ENCODE measurements at places on chromosomes 4 and X.

GRCh38 chr4:92346289-92346688, 42.5 kb downstream of the GRID2 start:
- no peak for DNase-seq

- DNase-seq, result no peak
These were observed 82.8 kb downstream of the PDGFC start for GRCh38 chr4:156888762-156889161.

DNA sequence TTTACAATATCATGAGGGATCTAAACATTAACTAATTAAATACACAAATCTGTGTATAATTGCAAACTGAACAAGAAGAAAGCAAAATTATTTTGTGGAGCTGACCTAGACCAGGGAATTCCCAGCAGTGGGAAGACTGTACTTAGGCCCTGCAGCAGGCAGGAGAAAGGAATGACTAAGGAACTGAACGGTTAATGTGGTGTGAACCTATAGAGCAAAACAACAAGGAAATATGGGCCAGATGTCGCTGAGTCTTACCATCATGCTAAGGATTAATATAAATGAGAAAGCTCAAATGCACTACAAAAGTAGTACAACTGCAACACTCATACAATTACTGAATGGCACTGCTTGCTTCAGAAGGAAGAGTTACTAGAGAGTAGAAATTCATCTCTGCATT, 120.3 kb upstream of the ATXN3L start:
- DNase-seq, result no peak

DNA sequence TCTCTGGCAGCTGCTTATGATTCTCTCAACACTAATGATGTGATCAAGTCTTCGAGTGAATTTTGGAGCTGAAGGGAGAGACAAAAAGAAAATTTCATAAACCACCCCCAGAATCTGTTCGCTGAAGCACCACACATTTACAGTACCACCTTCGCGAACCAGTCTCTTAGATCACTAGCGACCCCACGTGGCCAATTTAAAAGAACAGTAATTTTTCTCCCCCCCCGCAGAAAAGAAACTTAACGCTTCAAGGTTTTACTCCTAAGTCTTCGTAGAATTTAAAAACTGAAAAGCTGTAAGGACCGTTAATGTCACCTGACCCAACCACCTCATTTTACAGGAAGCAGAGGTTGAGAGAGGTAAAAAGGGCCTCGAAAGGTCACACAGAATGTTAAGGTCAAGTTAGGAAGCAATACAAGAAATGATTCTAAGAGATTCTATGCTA, 187.5 kb downstream of the QDPR start:
- no peak for DNase-seq

DNA sequence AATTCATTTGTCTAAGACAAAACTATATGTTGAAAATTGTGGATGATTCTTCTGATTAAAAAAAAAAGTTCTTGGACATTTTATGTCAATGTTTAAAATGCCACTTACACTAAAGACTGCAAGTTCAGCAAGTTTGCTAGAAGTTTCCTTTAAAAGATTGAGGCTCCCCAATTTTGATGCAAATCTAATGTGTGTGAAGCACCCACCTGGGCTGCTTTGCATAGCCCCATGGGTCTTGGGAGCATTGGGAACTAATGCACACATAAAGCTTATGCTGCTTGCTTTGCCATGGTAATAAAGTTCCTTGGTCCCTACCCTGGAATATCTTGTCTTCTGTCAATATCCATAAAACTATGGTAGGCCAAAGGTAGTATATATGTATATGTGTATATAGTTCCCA, 725.9 kb upstream of the GRID2 start:
- DNase-seq, result no peak

DNA sequence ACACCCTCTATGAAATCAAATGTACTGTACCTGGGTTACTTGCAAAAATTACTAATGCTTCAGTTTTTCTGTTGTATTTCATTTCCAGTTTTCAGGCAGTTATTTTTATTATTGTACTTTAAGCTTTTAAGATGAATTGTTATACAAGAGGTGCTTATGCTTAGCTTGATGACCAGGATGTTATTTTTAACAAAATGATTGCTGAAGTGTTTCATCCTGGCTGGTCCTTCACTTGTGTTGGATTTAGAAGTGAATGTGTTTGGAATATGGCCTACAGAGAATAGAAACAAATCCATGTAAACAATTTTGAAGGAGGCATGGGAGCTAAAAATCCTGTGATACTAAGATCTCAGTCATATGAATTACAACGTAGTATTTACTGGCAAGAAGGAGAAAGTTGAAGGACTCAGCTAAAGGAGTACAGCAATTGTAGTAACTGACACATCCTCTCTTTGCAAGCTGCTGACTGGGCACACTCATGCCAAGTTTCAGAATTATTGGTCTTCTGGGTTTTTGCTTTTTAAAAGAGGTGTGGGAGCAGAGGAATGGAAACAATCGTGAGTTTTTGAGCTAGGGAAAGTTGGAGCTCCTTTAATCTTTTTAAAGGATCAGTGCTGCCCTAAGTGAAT, 9.2 kb downstream of the UBE2A start:
- DNase-seq, result no peak

- no peak for DNase-seq
These were observed 137.8 kb upstream of the HS3ST1 start for GRCh38 chr4:11566444-11567022.

GRCh38 chr4:41257257-41257901, 651 bp downstream of the UCHL1 start:
- peak; percentile 77 for DNase-seq

DNA sequence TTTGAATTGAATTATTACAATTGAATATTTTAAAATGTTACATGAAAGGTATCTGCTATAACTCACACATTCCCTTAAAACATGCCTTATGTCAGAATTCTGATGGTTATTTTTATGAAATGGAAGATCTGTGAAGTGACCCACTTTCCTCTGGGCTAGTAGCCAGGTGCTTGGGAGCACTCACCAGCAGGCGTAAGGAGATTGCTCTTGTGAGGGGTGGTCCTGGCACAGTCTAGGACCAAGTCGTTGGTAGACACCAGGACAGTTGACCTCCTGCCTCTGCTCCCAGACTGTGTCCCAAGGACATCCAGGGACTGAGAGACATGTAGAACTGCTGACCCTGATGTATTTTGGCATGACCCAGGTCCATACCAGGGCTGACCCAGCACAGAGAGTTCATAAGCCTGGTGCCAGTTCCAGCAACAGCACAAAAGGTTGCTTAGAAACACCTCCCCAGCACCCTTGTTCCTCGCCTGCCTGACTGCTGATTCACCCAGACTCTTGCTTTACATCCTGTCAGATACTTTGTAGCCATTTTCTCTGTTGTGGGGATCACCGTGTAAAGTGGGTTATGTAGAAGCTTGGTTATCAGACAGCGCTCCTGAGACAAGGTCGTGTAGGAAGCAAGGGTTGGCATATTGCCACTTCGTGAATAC, 48.5 kb downstream of the NELFA start:
- no peak for DNase-seq

- DNase-seq, result no peak
These were observed 18.4 kb upstream of the DDX60 start for GRCh38 chr4:168336837-168337549.

- DNase-seq, result no peak
These were observed 2.9 kb downstream of the KLHL15 start for GRCh38 chrX:24023972-24024669.

- no peak for DNase-seq
These were observed 412.0 kb upstream of the NR3C2 start for GRCh38 chr4:148854203-148854602.

DNA sequence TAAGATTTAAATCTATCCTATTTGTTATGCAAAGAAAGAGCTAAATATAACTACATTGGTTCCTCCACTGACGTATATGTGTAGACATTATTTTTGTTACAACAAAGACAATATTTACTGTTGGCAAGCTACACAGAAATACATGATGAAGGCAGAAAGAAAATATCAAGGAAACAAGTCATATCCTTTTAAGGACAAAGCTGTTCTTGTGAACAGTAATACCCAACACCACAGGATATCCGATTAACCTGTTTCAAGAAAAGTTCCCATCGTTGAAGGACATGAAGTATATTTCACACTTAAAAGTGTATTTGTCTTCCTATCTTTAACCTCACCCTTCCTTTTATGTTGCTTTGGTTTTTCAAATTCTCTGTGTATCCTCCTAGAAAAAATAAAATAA, 235.8 kb upstream of the AADAT start:
- no peak for DNase-seq

DNA sequence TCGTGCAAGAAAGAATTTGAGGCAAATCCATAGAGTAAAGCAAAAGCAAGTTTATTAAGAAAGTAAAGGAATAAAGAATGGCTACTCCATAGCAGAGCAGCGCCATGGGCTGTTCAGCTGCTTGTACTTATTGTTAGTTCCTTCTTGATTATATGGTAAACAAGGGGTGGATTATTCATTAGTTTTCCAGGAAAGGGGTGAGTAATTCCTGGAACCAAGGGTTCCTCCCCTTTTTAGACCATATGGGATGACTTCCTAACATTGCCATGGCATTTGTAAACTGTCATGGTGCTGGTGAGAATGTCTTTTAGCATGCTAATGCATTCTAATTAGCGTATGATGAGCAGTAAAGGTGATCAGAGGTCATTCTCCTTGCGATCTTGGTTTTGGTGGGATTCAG, 23.5 kb upstream of the CEP135 start:
- no peak for DNase-seq

DNA sequence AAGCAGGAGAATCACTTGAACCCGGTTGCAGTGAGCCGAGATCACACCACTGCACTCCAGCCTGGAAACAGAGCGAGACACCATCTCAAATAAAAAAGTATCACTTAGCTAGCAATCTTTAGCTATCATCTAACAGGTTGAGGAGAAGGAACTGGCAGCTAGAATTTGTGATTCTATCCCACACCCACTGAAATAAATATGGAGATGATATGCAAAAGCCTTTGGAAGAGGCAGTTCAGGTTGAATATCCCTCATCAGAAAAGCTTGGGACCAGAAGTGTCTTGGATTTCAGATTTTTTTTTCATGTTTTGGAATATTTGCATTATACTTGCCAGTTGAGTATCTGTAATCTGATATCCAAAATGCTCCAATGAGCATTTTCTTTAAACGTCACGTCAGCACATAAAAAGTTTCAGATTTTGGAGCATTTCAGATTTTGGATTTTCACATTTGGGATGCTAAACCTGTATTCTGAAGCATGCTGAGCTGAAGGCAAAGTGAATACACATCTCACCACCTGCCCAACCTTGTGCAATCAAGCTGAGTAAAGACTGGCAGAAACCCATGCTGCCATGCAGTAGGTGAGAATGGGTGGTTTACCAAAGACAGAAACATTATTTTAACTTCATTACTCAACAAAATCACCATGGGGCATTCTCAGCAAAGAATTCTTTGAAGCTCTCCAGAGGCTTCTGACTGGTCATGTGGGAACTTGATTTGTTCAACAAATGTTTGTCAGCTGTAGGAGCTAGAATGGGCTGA, 159.3 kb downstream of the SH3KBP1 start:
- no peak for DNase-seq

DNA sequence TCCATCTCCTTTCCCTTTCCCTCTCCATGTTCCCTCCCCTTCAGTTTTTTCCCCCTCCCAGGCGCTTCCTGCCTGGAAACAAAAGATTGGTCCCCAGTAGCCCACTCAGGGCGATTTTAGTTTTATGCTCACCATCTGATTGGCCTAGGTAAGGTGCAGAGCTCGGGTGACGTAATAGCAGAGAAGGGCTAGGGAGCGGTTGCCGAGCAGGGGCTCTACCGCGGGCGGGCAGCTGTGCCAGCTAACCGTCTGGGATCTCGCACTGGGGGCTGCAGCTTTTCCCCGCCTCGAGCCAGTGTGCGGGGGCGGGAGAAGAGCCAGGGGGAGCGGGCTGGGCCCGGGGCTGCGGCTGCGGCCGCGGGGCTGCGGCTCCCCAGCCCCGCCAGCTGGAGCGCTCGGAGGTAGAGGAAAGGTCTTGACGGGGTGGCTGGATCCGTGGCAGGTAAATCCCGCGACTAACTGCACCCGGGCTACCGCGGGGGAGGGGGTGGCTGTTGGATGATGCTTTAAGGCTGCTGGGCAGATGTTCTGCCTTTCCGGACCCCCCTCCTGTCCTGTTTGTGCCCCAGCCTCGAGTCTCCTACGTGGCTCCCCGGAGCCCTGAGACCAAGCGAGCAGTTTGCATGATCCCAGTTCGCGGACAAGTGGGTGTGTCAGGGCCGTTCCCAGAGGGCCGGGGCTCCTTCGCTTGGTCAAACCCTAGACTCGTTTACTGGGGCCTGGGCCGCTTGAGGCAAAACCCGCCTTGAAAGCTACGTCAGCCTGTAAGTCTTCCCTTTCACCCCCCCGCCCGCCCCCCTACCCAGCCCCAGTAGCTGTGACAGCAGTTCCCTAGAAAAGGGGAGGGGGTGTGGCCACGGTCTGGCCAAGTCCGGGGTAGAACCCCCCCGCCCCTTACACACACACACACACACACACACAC, at the start of gene PAK3:
TSS of gene PAK3 (plus strand) at position 218 of the 922 bp plus-strand sequence. CDS start 26,913 bp downstream, outside the sequence.
- no peak for DNase-seq

DNA sequence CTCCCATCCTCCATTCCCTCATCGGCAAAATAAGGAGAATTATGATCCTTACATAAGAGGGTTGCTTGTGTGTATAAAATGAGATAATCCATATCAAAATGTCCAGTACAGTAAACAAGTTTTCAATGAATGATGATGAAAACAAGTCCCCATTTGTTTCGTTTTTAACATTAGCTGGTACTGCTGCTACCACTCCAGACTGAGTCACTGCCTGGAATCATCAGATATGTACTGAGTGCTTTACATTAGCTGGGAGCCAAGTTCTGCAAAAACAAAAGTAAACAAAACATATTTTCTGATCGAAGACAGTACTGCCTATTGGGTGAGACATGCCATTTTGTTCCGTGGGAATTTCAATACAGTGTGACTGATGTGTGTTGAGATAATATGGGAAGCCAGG, 123.2 kb upstream of the IGFBP7 start:
- DNase-seq, result no peak

DNA sequence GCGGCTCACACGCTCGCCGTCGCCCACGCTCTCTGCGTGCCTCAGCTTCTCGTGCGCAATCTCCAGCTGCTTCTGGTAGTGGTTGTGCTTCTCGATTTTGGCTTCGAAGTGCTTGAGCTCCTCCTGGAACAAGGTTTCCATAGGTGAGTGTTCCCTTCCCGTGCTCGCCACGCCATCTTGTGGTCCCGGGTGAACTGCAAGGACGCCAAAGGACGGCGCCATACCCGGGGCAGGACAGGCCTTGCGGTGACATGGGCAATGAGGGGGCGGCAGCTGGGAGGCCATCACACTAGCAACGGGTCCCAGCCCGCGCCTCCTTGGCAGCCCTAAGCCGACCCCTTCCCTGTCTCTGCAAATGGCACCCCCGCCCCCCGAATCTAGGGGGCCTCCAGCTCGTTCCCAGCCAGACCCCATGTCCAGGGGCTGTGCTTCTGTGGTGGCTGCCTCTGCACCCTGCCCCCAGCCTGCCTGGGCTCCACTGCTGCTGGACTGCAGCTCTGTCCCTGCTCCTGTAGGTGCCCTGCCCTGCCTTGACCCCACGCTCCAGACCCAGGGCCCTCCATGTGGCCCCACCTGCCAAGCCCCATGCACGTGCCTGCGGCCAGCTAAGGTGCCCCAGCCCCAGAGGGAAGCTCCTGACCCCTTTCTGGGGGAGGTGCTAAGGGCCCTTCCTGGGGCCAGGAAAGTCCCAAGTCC, 17.3 kb downstream of the LRPAP1 start:
- no peak for DNase-seq

GRCh38 chrX:69015564-69016292, 149.5 kb downstream of the PJA1 start:
- DNase-seq, result no peak

GRCh38 chr4:142952821-142953580, 106.9 kb upstream of the INPP4B start:
- no peak for DNase-seq

GRCh38 chr4:42488554-42488953, 91.3 kb downstream of the SHISA3 start:
- no peak for DNase-seq

All from NCI-H187 (cell line).